ENCODE measurements at places on chromosomes 6 and 20.

DNA sequence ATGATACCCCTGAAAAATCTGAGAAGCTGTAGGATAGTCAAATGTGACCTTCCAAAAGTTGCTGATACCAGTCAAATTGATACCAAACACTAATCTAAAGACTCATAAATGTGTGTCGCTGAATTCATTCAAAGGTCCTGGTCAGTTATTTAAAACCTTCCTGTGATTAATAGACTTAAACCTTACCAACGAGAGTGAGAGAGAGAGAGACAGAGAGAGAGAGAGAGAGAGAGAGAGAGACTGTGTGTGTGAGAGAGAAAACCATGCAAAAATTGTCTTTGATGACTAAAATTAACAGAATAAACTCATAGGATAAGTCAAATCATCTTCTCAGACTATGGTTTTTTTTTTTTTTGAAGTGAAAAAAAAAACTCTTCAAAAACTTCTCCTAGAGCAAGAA lies 370.9 kb upstream of the HS3ST5 start:
- DNase-seq, result no peak

DNA sequence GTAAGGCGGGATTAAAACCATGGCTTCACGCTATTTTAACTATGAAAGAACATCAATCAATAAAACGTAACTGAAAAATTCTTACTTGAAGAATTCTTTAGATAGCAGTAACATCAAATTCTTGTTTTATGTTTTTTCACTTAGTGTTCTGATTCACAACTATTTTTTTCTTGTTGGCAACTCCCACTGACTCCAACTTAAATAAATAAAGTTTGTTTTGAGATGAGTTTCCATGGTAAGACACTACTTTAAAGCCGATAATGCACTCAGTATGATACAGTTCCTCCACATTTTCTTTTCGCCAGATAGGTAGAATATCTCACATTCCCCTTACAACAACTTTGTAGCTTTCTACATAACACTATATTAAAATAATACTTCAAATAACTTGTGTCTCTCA lies 33.1 kb upstream of the CNKSR3 start:
- no peak for DNase-seq

GRCh38 chr6:5723841-5724691 lies 282.7 kb downstream of the NRN1 start:
- no peak for DNase-seq

DNA sequence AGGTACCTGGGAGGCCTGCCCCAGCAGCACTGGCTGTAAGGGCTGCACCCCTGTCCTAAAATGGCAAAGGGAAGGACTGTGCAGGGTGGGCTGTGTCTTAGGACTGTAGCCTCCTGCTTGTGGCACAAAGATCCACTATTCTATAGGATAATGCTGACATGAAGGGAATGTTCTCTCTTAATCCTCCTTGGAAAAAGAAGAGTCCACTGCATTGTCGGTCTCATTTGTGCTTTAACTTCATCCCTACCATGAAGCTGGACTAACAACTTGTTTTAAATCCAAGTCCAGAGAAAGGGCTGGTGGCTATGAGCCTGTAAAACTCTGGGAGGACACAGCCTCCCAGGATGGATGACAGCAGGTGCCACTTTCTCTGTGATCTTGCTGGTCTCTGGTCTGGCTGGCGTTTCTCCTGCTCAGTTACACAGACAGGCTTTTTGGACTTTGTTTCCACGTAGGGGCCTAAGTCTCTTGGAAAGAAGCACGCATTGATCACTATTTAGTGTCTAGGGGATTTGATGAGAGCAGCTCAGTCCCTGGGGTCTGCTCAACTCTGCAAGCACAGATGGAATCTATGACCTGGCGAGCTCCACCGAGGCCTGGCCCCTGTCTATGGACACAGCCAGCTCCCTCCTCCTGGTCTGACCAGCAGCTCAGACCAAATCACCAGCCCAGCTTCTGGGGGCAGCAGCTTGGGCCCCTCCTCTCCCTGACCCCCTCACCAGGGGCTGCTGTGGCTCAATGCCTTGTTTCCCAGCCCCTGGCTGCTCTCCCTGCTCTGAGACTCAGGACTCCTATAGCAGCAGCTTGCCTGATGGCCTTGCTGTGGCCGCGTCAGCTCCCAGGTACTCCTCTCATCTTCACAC lies 4.8 kb downstream of the CST3 start:
- no peak for DNase-seq

DNA sequence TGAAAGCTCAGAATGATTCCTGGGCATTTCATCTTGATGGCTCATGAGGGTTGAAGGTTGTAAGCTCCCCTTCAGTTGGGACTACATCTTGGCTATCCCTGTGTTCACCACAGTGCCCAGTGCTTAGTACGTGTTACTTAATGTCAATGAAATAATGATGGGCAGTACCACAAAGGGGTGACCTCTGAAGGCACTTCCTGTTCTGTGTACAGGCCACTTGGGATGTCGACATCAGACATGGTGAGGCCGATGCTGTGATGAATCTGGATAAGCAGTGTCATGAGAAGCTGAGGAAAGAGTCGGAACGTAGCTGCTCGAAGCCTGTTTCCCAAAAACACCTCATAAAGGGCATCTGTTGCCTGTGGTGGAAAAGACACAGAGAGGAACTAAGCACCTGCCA lies 27.6 kb upstream of the RBL1 start:
- no peak for DNase-seq
